ENCODE measurements at places on chromosomes 5 and 9.
A peak's percentile ranks its signal among the peaks of the same experiment; 100 is the strongest.

DNA sequence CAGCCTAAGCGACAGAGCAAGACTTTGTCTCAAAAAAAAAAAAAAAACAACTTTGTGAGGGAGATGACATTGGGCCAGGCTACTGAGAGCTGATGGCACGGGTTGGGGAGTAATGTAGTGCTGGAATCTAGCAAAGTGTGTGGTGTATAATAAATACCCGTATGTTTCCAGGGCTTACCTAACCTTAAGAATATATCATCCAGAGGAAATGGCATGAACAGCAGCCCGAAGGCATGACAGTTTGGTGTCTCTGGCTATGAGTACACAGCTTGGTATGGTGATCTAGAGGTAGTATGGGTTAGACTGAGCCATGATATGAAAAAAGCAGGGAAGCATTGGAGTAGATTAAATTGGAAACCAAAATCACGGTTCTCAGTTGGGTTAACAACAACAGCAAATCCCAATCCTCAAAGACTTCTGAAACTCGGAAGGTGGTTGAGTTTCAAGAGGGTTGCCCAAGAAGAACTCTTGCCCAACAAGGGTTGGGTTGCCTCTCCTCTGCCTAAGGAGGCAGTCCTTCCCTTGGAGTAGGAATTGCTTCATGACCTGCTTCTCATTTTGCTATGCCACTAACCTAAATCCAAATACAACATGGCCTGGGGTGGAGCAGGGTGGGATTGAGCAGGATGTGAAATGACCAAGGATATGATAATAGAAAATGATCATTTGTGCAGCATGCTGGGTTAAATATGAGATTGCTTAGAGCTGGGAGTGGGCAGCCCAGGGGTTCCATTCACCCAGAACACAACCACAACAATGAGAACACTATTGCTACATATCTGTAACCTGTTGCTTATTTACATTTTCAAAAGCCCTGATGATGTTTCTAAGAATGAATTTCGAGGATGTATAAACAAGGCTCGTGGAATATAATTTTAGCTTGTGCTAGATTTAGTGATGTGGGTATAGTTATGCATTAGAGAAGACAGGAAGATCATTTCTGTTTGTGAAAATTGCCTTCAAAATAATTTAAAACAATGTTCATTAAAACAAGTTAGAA, 64.6 kb upstream of the ZFR start:
- DNase-seq = no peak

DNA sequence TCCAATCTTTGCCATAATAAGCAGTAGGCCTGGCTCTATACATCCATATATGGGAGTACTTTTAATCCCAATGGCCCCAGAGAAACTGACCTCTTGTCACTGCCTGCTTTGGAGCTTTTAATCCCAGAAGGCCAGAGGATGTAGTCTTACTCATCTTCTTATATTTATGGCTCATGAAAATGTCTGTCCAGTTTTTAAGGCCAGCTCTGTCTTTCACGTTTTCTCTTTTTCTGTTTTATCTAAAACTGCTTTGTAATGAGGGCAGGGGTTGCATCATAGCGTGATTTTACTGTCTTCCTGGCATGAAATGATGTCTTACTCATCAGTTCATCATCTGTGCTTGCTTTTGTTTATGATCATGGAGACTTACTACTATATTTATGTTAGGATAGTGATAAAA, 1094.9 kb downstream of the MAT2B start:
- no peak for DNase-seq

- DNase-seq = no peak
Measured at GRCh38 chr5:150069672-150070627, 16.4 kb downstream of the CSF1R start.

GRCh38 chr5:33310451-33310850, 130.3 kb upstream of the TARS1 start:
- DNase-seq = no peak

DNA sequence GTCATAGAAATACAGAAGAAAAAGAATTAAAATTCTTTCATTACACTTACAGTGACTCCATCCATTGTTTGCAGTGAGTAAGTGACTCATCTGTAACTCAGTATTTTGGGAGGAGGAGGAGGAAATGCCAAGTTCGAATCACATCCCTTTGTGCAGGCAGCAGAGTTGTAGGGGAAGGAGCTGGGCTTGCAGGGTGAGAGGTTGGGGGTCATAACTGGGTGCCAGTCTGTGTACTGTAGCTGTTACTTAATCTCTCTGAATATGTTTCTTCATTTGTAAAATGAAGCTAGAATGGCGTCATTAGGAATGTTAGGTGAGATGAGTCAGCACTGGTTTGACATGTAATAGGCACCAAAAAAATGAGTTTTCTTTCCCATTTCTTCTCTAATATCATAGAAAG, 235.7 kb upstream of the ADAMTSL1 start:
- no peak for DNase-seq

GRCh38 chr5:136018814-136019783, 9.7 kb upstream of the TGFBI start:
- DNase-seq = no peak

DNA sequence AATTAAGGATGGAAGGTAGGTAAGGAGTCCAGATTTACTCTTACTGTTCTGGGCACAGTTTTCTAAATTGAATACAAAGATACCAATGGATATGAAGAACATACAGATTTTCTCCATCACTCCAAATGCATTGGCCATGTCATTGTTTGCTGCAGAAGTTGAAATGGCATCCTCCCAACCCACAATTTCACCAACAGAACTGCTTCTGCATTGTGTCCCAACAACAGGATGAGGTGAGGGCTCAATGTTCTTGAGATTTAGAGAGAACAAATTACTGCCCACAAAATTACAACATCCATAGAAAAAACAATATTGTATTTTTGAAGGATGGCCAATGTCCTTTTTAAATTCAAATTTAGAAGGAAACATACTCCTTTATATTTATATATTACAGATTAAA, 88.9 kb downstream of the NUDT12 start:
- no peak for DNase-seq

DNA sequence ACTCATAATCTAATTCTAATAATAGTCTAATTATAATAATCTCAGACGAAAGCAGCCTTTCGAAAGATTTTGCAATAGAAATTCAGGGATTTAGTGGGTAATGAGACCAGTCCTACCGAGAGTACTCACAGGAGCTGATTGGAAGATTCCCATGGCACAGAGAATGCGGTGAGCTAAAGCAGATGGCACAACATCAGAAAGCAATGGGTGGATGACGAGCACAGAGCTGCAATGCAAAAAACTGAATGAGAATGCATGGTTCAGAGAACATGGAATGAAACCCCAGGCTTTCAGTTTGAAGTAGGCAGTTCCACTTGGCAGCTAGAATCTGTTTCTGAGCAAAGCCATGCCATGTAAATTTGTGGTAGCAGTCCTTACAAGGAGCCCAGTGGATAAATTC, 78.2 kb upstream of the SPINK5 start:
- no peak for DNase-seq

GRCh38 chr5:61701877-61702602, 370.0 kb downstream of the ZSWIM6 start:
- DNase-seq = no peak

GRCh38 chr5:33841891-33842290, 49.9 kb downstream of the ADAMTS12 start:
- no peak for DNase-seq

DNA sequence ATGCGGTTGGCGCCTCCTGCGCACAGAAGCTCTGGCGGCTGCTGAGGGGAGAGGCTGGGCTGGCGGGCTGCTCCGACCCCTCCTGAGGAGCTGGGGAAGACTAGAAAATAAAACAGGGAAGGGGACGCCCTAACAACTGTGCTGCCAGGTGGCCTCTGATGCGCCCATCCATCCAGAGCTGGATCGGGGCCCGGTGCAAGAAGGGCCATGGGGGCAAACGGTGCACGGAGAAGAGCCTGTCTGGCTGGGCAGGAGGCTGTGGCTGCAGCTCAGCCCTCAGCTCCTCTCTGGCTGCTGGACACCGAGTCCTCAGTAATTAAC, 21.0 kb upstream of the MRNIP start:
- DNase-seq = no peak

- DNase-seq = no peak
Measured at GRCh38 chr5:143514616-143515335, 111.3 kb upstream of the NR3C1 start.

- DNase-seq = peak; percentile 20
Measured at GRCh38 chr9:8733131-8733954, 933.8 kb upstream of the DMAC1 start.

GRCh38 chr5:142946547-142947426, 176.6 kb downstream of the ARHGAP26 start:
- peak; percentile 22 for DNase-seq

DNA sequence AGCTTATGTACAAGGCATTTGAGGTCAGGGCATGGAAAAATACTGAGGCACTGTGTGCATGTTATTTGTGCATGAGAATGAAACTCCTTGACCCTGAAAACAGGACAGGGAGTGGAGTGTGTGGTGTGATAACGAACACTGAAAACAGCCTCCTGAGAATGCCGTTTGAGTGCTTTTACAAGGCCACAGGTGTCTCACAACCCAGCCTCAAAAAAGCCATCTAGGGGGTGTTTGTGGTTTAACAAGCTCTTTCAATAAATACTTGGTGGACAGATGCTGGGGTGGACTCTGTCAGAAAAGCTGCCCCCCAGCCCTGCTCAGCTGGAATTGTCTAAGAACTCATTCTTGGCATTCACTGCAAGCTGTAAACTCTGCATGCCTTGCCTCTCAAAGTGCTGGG, 94.0 kb upstream of the SLC25A48 start:
- DNase-seq = no peak

DNA sequence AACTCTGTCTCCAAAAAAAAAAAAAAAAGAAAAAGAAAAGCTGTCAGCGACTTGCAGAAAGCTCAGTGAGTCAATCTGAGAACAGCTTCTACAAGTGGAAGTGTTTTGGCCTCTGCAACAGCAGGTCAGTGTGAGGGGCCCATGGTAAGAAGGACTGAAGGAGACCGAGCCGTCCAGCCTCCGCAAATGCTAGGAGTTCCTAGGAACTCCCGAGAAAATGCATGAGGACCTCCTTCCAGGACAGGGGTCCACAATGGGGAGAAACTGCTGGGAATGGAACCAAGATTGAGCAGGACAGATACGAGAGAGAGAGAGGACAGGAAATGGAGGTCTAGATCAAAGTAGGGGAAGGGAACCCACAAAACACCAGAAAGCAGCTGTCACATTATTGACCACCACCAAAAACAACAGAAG, 180.5 kb downstream of the CRB2 start:
- DNase-seq = no peak

- no peak for DNase-seq
Measured at GRCh38 chr5:34716986-34717385, 60.9 kb downstream of the RAI14 start.

DNA sequence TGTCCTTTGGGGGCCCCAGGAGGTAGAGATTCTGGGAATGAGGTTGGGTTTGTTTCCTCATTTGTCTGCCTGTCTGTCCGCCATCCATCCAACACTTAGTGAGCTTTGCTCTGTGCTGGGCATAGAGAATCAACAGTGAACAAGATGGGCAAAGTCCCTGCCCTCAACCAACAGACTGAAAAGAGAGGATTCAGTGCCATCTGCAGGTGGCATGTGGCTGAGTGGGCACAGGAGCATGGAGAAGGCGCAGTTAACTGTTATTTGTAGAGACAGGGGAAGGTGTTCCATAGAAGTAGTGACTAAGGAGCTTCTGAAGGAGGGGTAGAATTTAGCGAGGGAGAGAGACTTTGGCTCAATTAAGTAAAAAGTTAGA, 23.1 kb downstream of the POLR1E start:
- no peak for DNase-seq

DNA sequence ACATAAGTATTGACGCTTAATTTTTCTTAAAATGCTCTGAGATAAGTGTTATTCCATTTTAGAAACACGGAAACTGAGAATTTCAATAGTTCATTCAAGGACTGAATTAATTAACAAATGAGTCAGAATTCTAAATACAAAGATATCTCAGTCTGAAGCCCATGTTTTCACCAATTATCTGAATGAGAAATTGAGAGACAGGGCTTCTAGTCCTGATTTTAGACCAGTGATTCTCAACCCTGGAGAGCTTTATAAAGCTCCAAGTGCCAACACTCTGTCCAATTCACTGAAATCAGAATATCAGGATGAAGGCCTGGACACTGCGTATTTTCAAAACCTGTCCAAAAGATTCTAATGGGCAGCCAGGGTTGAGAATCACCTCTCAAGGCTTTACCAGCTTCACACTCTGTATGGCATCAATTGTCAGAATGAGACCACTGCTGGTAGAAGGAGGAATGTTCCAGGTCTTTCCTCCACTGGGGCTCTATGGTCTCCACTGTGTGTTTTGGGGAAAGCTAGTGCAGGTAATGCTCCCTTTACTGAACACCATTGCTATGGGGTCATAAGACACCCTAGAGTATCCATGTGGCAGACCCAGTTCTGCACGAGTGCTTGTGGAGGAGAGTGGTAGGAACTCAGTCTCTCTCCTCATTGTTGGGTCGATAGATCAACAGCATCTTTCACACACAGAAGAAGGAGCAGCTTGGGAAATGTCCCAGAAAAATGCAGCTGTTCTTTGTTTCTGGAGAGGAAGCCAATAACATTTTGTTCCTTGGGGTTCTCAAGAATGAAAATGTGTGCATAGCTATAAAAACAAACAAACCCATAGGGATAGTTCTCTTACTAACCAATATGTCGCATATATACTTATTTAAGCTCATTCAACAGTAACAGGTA, 99.7 kb upstream of the OSMR start:
- no peak for DNase-seq

DNA sequence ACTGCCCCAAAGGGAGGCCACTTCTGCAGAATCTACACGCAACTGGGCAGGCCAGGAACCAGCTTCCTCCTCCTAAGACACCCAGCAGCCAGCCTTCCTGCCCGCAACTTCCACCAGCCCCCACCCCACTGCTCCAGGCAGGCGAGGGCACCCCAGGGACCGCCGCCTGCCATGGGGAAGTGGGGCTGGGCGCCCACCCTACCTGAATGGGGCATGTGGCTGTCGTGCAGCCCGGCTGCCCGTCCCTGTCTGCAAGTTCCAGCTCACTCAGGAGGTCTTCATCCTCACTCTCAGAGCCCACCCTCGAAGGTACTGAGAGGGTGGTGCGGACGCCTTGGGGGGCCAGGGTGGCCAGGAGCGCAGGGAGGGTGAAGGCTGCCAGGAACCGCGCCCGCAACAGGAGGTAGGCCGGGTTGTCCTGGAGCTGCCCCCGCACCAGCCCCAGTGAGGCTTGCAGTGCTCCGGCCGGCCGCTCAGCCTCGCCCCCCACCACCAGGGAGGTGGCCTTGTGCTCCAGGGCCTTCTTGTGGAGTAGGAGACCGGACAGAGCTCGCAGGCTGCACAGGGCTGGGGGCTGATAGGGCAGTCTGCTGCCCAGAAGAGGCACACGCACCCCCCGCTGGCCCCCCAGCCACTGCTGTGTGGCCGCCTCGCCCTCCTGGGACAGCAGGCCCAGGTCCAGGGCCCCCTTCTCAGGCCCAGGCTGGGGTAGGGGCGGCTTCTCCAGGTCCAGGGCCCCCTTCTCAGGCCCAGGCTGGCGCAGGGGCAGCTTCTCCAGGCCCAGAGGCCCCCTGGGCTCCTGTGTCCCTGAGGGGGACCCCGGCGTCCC, 4.1 kb upstream of the CARD9 start:
- no peak for DNase-seq

GRCh38 chr9:36492865-36493264, 79.8 kb upstream of the MELK start:
- DNase-seq = no peak

- no peak for DNase-seq
Measured at GRCh38 chr9:708182-708550, 133.3 kb upstream of the DMRT1 start.

- no peak for DNase-seq
Measured at GRCh38 chr9:92654481-92655301, 15.2 kb downstream of the IPPK start.

- DNase-seq = no peak
Measured at GRCh38 chr5:137689306-137689705, 46.6 kb downstream of the KLHL3 start.

GRCh38 chr9:97560851-97561250, 59.4 kb downstream of the TMOD1 start:
- DNase-seq = no peak

Data from hypothalamus (tissue), 51 donors.